Lung microvascular endothelial cell (primary cell): ENCODE measurements at places on chromosomes 11 and 22. TPM values are rescaled to one million over a fixed set of nuclear protein-coding genes. Genes with fewer than 3 reads are reported as not detected.

DNA sequence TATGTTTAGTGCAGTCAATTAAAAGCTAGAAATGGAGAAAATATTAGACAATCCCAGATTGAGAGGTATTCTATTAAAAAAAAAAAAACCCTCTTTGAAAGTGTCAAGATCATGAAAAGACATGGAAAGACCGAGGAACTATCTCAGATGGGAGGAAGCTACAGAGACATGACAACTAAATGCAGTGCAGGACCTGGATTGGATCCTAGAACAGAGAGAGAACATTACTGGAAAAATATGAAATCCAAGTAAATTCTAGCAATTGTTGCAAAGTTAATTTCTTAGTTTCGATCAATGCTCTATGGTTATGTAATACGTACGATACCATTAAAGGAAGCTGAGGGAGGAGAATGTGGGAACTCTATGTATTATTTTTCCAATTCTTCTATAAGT, 43.2 kb downstream of the SLC1A2 start:
- no peak for DNase-seq

The NRIP3 gene
- total RNA-seq, result 0.20 and 1.5 TPM in 2 replicates

- no peak for DNase-seq
Observed at GRCh38 chr22:50701428-50702154, 29.0 kb downstream of the SHANK3 start.

DNA sequence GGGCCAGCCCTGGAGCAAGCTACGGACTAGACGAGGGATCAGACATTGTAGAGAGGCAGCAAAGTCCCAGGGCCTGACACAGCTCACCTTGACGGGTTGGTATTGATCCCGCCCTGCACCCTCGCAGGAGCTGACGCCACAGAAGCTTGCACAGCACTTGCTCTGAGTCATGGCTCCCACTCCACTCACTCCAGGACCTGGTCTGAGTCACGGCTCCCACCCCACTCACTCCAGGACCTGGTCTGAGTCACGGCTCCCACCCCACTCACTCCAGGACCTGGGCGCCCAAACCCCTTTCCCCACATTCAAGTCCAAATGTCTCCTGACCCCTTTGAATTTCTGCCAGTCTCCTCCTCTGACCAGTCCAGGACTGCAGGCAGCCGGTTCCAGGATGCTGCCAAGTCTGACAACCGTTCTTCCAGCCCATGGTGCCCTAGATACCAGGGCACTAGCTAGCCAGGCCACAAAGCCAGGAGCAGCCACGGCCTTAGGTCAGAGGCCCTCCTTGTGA, 6.0 kb upstream of the PNPLA5 start:
- no peak for DNase-seq

- no peak for DNase-seq
Observed at GRCh38 chr11:94032066-94032465, 10.9 kb downstream of the HEPHL1 start.

DNA sequence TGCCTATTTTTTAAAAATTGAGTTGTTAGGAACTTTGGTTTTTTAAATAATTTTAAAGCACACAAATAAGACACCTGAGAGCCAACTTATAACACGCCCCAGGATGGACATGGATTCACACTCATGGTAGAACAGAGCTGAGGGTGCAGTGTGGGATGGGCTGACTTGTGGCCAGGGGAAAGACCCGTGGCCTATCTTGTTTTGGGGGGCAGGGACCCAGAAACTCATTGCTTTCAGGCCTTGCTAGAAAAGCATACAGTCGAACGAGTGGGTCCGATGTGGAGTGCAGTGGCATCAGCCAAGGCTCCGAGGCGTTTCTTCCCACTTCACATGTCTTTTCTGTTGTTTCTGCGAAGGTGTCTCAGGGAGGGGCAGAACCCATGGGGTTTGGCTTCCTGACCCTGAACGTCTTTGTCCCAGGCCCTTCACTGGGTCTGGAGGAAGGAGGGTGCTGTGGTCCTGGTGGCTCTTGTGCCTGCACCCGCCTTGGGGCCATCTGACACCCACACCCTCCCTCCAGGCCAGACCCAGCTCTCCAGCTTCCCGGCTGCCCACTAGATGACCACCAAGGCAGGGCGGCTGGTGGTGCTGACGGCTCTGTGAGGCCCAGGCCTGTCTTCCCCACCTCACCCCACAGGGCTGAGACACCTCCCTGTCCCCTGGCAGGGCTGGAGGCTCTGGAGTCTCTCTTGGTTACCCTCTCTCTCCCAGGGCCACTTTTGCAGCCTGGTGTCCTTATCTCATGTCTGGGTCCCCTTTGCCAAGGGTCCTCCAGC, 120.8 kb downstream of the KCNQ1 start:
- no peak for DNase-seq

The GDPD4 gene
- total RNA-seq, result not detected in 2 replicates

The RGL4 gene
- total RNA-seq, result not detected in 2 replicates
